ENCODE measurements at places on chromosomes 16 and 17. TPM values are rescaled to one million over a fixed set of nuclear protein-coding genes. Genes with fewer than 3 reads are reported as not detected.
A peak's percentile ranks its signal among the peaks of the same experiment; 100 is the strongest.

The RNF112 gene
- total RNA-seq, result 3.7 TPM

The HSPB9 gene
- not detected for total RNA-seq

The MT1G gene
- 1.8 TPM for total RNA-seq

The RASD1 gene
- 14.8 TPM for total RNA-seq

The RAI1 gene
- 11.4 TPM for total RNA-seq

The C16orf96 gene
- total RNA-seq, result 0.30 TPM

The DRG2 gene
- 20.4 TPM for total RNA-seq

The CCDC40 gene
- total RNA-seq, result 3.3 TPM

DNA sequence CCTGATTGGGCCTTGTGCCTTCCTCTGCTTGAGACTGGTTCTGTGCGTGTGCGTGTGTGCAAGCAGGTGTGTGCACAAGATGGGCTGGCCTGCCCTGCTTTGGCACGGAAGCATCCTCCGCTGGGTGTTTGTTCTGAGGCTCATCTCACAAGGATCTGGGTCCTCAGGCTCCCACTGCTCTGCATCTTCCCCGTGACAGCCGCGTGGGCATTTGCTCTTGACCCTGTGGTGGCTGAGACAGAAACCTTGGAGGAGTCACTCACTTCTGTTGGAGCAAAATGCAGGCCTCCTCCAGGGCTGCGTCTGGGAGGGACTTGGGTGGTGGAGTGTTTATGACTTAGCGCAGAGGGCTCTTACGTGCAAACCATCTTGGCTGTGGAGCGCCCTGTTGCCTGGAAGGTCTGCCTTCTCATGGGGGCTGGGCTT, 119.2 kb downstream of the RPTOR start:
- DNase-seq, result peak; percentile 28

DNA sequence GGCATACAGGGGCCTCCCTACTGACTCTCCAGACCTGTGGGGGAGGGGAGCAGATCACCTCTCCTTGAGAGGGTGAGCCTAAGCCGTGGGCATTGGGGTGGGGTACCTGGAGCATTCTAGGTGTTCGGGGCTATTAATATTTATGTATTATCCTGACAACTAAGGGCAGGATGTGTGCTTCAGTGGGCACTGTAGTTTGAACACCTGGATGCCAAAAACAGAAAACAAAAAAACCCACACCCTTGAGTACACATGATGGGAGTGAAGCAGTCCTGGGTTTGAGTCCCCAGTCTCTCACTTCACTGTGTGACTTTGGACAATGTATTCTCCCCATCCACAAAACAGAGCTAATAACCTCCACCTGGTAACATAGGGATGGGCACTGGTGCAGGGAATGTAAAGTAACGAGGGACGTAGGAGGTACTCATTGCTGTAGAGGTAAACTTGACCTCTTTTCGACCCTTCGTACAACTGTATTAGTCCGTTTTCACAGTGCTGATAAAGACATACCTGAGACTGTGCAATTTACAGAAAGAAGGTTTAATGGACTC, 257.8 kb downstream of the CPPED1 start:
- DNase-seq, result no peak

- no peak for DNase-seq
Measured at GRCh38 chr17:58617563-58617962, 74.3 kb downstream of the TEX14 start.

DNA sequence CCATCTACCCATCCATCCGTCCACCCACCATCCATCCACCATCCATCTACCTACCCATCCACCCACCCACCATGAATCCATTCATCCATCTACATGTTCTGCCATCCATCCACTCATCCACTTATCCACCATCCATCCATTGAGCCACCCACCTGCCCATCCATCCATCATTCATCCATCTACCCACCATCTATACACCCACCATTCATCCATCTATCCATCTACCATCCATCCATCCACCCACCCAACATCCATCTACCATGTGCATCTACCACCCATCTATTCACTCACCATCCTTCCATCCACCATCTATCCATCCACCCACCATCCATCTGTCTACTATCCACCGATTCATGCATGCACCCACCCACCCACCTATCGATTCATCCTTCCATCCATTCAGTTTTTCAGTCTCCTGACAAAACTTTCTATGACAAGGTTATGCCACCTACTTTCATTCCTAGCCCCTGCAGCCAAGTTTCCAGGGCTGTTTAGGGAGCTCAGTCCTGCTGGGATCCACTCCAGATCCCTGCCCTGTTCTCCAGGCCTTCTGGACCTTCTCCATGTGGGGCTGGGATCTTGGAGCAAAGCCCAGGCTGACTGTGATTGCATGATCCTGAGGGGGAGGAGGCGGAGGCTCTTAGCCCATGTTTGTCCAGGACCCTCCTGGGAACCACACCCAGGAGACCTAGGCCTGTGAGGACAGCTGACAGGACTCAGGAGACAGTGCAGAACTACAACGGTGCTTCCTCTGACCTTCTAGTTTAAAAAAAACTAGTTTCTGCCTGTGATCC, 27.4 kb downstream of the BCO1 start:
- no peak for DNase-seq

DNA sequence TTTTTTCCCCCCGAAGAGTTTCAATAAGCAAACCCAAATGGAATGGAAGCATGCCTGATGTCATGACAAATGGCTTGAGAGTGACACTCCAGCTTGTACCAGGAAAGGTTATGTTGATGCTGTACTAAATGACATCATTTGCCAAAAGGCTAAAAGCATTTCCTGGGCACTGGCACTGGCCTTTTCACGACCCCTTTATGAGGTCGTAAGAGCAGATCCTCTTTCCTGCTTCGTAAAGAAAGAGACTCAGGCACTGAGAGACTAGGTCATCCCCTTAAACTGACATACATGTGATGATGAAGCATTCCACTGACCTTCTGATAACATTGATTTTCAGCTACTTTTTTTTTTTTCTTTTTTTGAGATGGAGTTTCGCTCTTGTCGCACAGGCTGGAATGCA, 30.5 kb downstream of the CEP295NL start:
- DNase-seq, result no peak

GRCh38 chr16:83870830-83871229, 28.1 kb upstream of the MLYCD start:
- DNase-seq, result no peak

- no peak for DNase-seq
Measured at GRCh38 chr17:79721993-79722671, 8.6 kb upstream of the ENPP7 start.

DNA sequence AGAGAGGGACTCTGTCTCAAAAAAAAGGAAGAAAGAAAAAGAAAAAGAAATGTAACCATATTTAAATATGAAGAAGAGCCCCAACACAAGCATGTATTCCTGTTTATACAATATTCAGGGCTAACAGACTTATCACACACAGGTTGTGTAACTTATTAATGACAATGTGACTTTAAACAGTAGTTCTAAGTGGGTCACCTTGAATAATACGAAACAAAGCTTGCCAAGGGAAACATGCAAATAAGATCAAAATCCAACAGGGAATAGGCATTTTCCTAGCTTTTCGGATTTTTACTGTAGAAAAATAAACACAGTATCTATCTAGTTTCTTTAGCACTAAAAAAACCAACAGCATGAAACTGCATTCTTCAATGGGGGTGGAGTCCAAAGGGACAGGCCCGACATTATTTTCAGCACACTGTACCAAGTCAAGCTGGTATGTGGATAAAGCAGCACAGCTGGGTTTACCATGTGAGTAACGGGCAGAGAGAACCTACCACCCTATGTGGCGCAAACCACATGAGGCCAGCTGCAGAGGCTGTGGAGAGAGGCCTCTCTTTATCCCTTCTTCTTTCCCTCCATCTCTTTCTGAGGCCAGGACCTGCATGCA, 45.3 kb downstream of the TOM1L2 start:
- no peak for DNase-seq

- DNase-seq, result no peak
Measured at GRCh38 chr17:63382826-63383225, 63.3 kb downstream of the CYB561 start.

DNA sequence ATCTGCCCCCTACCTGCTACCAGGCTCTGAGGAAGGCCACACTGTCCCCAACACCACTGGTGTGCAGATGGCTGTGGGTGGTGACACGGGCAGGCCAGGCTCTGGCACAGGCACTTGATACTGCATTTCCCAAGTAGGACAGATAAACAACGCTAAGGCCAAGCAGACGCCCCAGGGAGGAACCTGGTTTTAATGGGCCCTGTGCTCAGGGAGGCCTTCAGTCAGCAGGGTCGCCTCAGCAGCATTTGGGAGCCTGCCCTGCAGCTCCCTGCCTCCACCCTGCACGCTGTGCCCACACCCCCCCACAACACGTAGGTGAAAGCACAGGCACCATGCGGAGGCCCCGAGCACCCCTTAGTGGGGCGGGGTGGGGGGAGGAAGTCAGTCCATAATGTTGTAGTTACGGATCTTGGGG, 3.3 kb upstream of the FASN start:
- no peak for DNase-seq

GRCh38 chr16:26885674-26886073, 181.1 kb upstream of the C16orf82 start:
- DNase-seq, result no peak

GRCh38 chr16:82149536-82149935, 20.5 kb downstream of the MPHOSPH6 start:
- DNase-seq, result no peak

GRCh38 chr17:6580625-6581024, 24.3 kb upstream of the PITPNM3 start:
- no peak for DNase-seq

- no peak for DNase-seq
Measured at GRCh38 chr17:9517396-9517795, 58.2 kb downstream of the STX8 start.

- DNase-seq, result no peak
Measured at GRCh38 chr17:18978655-18979054, 25.9 kb downstream of the FAM83G start.

DNA sequence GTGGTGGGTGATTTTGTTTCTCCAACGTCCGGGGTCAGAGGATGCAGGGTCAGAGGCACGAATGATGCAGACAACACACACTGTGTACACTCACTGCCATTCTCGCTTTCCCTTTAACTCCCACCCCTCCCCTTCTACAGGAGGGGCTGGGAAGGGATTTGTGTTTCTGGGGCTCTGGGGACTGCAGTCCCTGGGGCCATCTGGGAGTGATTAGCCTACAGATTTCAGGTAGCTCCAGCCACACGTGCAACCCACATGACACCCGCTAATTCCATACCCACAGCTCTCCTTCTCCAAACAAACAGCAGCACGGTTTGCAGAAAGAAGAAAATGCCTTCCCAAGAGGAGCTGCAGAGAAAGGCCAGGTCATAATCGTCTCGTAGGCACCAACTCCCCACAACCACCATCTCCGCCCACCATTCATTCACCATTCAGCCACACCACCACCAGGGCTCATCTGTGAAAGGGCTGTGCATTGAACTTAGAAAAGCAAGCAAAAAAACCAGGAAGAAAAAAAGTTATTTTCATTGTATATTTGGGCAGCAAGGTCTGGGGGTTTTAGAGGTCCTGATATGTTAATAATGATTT, 9.4 kb upstream of the SOX9 start:
- no peak for DNase-seq

DNA sequence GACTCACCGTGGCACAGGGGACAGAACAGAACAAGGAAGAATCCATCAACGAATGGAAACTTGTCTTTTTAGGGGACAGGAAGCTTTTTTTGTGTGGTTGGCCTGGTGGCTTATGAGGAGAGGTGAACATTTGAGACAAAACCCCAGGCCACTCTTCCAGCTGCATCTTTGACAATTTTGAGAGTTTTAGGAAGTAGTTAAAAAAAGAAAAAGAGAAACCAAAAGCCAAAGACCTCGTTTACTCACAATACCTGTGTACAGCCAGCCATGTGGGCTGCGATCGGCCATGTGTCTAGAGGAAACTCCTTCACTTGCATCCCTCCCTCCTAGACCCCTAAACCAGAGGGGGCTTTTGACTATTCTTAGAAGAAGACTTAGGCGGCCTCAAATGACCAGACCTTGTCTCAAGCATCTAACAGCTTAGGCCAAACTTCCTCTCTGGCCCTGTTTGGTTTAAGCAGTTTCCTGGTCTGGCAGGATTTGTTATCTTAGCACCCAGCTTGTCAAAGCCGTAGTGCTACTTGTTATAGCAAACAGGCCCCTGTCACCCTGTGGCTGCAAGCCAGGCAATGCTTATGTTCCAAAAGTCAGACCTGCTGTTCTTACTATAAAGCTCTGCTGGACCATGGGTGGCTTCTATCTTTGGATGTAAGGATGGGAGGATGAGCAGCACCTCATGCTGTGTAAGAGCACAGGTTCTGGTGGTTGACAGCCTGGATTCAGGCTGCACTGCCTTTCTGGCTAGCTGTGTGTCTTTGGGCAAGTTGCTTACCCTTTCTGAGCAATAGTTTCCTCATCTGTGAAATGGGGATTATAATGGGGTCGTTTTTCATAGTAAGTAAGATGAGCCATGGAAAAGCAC, 17.7 kb downstream of the KSR1 start:
- DNase-seq, result no peak

DNA sequence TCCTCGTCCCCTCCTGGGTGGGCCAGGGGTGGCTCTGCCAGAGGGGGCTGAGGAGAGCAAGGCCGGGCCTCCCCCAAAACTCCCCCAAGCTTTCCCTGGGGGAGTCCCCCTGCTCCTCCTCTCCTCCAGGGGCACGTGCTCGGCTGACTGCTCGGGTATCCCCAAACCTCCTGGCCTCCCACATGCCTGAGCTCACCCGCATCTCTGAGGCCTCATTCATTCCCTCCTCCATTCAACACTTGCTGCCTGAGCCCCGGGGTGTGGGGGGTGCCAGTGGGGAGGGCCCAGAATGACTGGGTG, 83.1 kb downstream of the RTN4RL1 start:
- DNase-seq, result no peak

- DNase-seq, result no peak
Measured at GRCh38 chr17:27743281-27743885, 56.9 kb downstream of the NOS2 start.

DNA sequence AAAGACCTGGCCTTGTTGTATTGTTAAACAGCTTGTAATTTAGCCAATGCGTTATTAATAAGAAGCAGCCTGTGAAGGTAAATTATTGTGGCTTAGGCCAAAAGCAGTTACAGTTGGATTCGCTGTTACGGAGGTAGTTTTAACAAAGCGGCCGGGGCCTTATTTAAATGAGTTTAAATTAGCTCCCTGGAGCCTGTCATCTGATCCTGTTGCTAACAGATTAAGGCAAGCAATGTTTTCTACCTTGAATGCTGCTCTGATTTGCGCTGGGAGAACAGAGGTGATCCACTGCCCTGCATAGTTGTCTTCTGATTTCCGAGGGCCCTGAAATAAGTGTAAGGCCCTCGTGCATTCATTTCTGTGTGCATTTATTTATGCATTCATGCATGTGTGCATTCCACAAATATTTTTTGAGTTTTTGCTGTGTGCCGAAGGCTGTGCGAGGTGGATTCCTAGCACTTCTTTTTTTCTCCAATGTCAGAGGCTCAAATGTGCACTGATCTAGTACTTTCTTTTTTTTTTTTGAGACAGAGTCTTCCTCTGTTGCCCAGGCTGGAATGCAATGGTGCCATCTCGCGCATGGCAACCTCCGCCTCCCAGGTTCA, 10.9 kb downstream of the SEC14L5 start:
- no peak for DNase-seq

DNA sequence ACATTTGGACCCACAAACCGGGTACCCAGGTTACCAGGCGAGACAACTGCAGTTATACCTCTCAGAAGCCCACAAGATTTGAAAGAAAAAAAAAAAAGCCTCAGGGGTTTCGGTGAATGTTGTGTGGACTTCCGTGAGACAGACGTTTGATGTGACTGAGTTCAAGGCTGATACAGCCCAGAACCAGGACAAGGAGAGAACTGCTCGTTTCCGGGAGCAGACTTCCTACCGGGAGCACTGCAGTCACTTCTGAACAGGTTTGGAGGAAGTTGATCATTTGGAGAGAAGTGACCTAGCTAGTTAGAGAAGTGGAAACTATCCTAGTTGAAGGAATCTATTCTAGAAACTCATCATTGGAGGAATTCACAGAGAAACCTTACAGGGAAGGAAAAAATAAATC, 847 bp downstream of the CKLF start:
- peak; percentile 29 for DNase-seq

Data from skin of body (tissue), 3 donors.